ENCODE measurements at places on chromosomes 3 and 15.

- DNase-seq: no peak
Observed at GRCh38 chr3:40972350-40972749, 227.0 kb upstream of the CTNNB1 start.

DNA sequence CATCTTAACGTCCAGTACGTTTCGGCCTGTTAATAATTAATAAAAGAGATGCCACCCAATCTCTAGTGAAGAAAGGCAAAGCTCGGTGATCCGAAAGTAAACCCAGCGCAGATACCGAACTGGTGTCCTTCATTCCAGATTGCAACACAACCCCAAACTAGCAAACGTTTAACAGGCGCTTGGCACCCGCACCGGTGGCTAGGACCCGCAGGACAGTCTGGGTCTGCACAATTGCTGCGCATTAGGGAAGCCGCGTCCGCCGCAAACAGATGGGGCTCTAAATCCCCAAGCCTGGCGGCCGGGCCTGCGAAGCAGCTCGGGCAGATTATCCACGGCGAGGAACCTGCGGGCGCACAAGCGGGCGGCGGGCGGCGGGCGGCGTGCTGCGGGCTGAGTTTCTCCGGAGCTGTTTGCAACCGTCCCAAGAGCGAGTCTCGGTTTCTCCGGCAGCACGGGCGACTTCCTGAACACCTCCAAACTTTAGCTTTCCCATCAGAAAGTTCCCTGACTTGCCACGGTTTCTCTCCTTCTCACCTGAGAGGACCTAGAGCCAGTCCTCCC lies 112.1 kb upstream of the ICE2 start:
- DNase-seq: peak; percentile 74

DNA sequence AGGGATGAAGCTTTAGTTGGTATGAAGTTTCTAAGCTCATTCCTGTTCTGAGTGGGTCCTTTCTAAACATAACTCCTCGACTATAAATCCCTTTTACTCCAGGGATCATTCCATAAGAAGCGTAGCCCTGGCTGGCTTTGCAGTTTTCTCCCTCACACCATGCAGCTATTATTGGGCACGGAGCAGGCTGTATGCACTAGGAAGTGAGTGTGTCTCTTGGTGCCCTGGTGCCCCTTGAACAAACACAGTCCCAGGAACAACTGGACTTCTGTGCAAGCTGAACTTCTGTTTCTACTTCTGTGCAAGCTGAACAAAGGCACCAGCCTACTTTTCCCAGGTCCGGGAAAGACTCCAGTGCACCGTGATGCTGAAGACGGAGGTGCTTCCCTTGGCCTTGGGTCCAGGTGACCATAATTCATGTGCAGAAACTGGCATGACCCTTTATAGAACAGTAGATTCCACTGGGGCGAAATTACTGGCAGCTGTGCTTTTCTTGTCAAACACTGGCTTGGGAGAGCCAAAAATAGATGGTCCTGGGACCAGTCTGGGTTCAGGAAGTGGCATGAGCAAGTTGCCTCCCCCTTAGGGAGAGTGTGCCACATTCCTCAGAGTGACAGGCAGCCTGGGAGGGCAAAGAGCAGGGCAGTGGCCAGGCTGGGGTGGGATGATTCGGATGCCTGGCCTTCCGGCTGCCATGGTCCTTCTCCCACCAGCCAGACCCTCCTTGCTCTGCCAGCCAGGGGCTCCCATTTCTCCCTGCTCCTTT lies 127.2 kb downstream of the SLCO3A1 start:
- no peak for DNase-seq

- DNase-seq: no peak
Observed at GRCh38 chr15:40344631-40345120, 3.9 kb upstream of the CCDC9B start.

GRCh38 chr3:128352326-128352725 lies 114.4 kb downstream of the DNAJB8 start:
- no peak for DNase-seq

DNA sequence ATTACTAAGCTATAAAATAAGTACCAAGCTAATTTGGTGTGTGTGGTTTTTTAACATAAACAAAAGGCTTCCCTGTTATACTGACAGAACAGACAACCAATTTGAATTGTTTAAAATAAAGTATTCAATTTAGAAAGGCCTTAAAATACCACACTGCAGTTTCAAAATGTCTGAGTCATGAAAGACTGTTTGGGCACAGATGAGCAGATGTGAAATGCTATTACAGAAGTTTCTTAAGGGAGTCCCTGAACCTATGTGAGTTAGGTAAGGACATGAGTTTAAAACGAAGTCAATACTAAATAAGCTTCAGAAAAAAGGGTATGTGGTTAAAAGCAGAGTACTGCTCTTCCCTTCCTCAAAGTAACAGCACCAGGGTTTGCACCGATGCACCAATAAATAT lies 69.7 kb upstream of the SETMAR start:
- DNase-seq: no peak

DNA sequence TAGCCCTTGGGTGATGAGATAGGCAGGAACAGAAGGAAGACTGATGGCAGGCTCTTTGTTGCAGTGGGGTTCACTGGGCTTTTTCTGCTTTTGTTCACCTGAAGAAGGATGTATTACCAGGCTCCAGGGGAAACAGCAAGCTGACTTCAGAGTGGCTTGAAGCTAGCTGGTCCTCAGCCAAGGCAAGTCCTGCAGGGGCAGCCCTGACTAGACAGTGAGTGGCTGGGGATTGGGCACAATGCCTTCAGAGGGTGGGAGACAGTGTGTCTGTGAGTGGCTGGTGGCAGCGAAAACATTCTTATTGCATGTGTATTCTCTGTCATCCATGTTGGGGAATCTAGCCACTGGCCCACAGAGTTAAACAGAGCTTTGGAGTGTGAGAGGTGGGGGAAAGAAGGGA lies 2.3 kb upstream of the TEX264 start:
- no peak for DNase-seq

GRCh38 chr3:129745253-129745652 lies 138.8 kb upstream of the PLXND1 start:
- DNase-seq: no peak

GRCh38 chr15:63600001-63600615 lies 2.9 kb downstream of the FBXL22 start:
- DNase-seq: no peak

- no peak for DNase-seq
Observed at GRCh38 chr3:115626006-115626409, 2.7 kb downstream of the GAP43 start.

- no peak for DNase-seq
Observed at GRCh38 chr15:86236356-86237110, 156.9 kb downstream of the AGBL1 start.

GRCh38 chr3:115713284-115713683 lies 90.0 kb downstream of the GAP43 start:
- peak; percentile 52 for DNase-seq

GRCh38 chr3:191238321-191238817 lies 39.3 kb downstream of the OSTN start:
- DNase-seq: no peak

GRCh38 chr3:136960838-136961836 lies 3.4 kb downstream of the IL20RB start:
- no peak for DNase-seq

- DNase-seq: peak; percentile 82
Observed at GRCh38 chr3:113261063-113261625, 49.8 kb downstream of the BOC start.

GRCh38 chr3:33544126-33544525 lies 103.9 kb upstream of the UBP1 start:
- no peak for DNase-seq

GRCh38 chr15:66777054-66777453 lies 75.0 kb downstream of the SMAD6 start:
- DNase-seq: no peak

GRCh38 chr3:196081002-196081833 lies 672 bp downstream of the TFRC start:
- DNase-seq: peak; percentile 74

GRCh38 chr15:58418135-58418534 lies 13.7 kb upstream of the LIPC start:
- DNase-seq: no peak

GRCh38 chr3:19945969-19946831 lies 697 bp upstream of the RAB5A start:
- DNase-seq: peak; percentile 52

GRCh38 chr3:177231242-177231641 lies 34.0 kb upstream of the TBL1XR1 start:
- no peak for DNase-seq

- no peak for DNase-seq
Observed at GRCh38 chr3:31277582-31277981, 255.1 kb upstream of the STT3B start.

DNA sequence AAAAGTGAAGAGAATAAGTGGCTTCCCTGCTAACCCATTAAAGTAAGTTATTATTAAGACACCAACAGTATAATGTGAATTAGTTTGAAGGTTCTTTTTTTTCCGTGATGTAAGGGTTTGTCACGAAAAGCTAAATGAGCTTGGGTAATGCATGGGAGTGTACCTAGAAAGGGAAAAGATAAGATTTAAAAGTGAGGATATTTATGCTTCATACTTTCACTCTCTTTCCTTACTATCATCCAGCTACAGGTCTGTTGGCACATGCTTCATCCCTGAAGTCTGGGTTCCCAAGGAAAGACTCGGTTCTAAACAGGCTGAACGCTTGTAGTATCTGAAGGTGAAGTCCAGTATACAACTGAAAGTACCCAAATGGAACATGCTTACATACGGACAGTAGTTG lies 26.9 kb upstream of the RIOX2 start:
- DNase-seq: no peak

GRCh38 chr3:52705688-52706686 lies at the start of the genes GLT8D1 and SPCS1:
Gene GLT8D1, minus strand, starts transcription at chr3:52705791. Its CDS starts 5,331 bp downstream, at chr3:52700460.
Gene SPCS1, plus strand, starts transcription at chr3:52706106. Its CDS starts 141 bp downstream, at chr3:52706247.
- DNase-seq: peak; percentile 93

- DNase-seq: peak; percentile 66
Observed at GRCh38 chr3:30426293-30426993, 180.0 kb upstream of the TGFBR2 start.

- DNase-seq: no peak
Observed at GRCh38 chr15:80615783-80616391, 79.2 kb upstream of the ABHD17C start.

DNA sequence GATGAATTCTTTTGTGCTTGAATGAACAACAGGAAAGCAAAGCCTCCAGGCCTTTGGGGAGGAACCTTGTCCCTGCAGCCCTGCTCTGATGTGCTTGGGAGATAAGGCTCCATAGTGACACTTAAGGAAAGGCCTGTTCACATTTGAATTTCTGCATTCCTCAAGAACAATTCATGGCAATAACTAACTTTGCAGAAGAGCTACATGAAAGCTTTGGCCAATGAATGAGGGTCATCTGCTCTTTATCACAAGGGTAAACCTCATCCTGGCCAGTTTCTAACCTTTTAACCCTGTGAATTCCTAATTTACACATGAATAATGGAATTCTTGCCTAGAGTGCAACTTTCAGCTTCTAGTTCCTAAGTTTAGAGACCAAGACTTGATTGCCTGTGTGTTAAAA lies 5.6 kb downstream of the PRTG start:
- DNase-seq: no peak

- DNase-seq: no peak
Observed at GRCh38 chr15:89051875-89052274, 36.4 kb upstream of the ABHD2 start.

DNA sequence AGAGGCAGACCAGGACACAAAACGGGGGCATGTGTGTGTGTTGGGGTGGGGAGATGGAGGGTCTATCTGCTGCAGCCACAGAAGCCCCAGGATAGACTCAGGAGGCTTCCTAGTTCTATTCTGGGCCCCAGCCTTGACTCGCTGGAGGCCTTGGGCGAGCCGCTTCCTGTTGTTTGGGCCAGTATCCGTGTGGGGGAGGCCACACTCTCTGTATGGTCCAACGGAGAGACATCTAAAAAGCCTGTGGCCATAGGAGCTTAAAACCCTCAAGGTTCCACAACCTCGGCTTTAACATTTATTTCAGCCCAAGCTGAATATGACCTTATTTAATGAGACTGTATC lies 32.8 kb downstream of the POC1A start:
- peak; percentile 56 for DNase-seq

- DNase-seq: no peak
Observed at GRCh38 chr3:184620475-184621119, 59.0 kb downstream of the EPHB3 start.

GRCh38 chr3:136772709-136773108 lies 20.5 kb upstream of the STAG1 start:
- DNase-seq: no peak

- no peak for DNase-seq
Observed at GRCh38 chr15:74167891-74168331, 5.6 kb upstream of the ISLR start.

- DNase-seq: no peak
Observed at GRCh38 chr15:70658641-70659040, 104.7 kb downstream of the UACA start.

- no peak for DNase-seq
Observed at GRCh38 chr3:54600441-54601204, 327.2 kb downstream of the LRTM1 start.

DNA sequence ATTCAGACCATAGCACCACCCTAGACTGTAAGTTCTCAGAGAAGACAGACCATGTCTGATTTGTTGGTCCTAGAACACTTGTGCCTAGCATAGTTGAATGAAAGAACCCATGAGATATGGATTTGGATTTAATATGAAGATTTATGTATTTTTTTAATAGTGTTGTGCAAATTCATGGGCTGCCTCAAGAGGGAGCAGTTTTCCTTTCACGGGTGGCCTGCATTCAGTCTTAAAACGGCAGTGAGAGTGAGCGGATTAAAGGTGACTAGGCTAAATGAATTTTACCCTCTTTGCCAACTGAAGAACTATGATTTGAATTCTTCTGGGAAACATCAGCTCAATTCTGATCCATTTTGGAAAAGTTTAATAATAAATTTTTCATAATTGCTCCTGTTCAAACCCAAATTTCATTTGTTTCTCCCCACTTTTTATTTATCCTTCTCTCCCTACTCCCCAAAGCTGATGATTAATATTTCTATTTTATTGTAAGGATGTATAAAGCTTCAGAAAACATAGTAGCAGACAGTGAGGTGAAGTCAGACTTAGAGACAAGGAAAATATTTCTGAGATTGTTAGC lies 67.3 kb downstream of the MORC1 start:
- no peak for DNase-seq

GRCh38 chr15:90402223-90402622 lies 14.2 kb downstream of the IQGAP1 start:
- peak; percentile 70 for DNase-seq

GRCh38 chr3:131714585-131715220 lies 211.9 kb upstream of the MRPL3 start:
- no peak for DNase-seq

DNA sequence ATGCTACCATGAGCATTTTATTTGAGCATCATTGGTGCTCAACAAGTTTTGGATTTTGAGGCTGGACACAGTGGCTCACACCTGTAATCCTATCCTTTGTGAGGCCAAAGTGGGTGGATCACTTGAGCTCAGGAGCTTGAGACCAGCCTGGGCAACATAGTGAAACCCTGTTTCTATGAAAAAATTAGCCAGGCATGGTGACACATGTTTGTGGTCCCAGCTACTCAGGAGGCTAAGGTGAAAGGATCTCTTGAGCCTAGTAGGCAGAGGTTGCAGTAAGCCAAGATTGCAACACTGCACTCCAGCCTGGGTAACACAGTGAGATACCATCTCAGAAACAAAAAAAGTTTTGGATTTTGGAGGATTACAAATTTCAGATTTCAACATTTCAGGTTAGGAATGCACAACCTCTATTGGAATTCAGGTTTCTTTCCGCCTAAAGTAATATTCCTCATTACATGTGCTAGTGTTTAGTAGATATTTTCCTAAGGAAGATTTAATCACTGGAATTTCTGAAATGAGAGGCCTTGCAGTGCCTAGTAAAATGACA lies 27.6 kb downstream of the CNOT10 start:
- DNase-seq: no peak
